ENCODE measurements at places on chromosomes 3 and 15.
A peak's percentile ranks its signal among the peaks of the same experiment; 100 is the strongest.

DNA sequence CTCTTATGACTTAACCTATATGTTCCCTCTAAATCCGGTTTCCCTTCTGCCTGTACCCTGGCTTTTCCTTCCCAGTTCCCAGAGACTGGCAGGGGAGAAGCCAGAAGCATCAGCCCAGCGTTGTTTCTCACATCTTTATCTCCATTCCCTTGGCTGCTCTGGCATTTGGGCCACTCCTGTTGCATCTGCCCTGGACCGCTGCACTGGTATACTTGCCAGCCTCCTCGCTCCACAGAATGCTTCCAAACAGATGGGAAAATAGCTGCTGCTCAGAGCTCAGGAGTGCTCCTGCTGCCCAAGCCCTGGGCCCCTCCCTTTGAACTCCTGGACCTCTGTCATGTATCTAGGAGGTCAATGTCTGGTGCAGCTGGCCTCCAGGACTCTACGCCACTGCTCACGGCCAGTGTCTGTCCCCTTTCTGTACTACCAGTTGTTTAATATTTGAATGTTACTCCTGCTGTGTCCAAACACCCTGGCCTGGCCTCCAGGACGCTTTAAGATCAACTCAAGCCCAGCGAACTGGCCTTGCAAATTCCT is 6.8 kb downstream of the SPINT1 start:
- DNase-seq = no peak

GRCh38 chr15:78101423-78102105 is 9.2 kb downstream of the SH2D7 start:
- no peak for DNase-seq

GRCh38 chr3:81741216-81741615 is 20.2 kb downstream of the GBE1 start:
- no peak for DNase-seq

DNA sequence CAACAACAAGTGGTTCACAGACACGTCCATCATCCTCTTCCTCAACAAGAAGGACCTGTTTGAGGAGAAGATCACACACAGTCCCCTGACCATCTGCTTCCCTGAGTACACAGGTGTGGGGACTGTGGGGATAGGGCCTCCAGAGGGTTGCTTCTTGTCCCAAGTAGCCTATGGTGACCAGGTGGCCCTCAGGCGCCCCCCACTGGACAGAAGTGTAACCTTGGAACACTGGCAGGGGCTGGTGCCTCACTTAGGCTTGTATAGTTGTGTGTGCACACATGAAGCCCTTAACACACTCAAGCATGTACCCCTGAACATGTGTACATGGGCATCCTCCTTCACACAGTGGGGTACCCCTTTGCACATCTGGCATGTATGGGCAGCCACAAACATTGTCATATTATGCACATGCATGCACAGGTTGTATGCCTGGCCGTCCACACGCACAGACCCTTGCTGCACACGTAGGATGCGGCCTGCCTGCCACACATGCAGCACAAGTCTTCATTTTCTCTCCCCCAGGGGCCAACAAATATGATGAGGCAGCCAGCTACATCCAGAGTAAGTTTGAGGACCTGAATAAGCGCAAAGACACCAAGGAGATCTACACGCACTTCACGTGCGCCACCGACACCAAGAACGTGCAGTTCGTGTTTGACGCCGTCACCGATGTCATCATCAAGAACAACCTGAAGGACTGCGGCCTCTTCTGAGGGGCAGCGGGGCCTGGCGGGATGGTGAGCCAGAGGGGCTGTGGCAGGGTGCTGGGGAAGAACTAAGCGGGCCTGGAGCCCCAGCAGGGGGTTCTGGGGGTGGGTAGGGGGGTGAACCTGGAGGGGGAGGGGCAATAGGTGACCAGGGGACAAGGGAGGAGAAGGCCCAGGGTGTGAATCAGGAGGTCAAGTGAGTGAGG is 11.7 kb upstream of the SEMA3B start:
- DNase-seq = no peak

DNA sequence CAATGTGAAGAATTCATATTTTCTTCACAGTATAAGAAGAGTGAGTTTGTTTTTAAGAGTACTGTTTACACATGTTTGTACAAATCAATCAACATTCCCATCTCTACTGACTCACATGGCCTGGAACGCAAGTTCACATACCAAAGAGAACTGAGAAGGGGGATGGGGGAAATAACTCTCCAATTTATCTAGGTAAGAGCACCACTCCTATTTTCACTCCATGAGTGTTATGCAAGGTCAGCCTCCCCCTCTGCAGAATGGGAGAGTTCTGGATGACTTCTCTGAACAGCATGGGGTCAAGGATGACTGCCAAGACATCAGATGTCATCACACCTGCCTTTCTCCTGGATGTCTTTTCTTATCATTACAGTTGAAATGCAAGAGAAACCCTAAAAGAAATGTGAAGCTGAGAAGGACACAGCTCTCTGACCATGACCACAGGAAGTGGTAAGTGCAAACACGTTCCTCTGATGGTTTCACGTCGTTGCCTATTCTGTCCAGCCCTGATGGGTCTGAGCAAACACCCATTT is 95.2 kb downstream of the SEMA6D start:
- DNase-seq = peak; percentile 32

DNA sequence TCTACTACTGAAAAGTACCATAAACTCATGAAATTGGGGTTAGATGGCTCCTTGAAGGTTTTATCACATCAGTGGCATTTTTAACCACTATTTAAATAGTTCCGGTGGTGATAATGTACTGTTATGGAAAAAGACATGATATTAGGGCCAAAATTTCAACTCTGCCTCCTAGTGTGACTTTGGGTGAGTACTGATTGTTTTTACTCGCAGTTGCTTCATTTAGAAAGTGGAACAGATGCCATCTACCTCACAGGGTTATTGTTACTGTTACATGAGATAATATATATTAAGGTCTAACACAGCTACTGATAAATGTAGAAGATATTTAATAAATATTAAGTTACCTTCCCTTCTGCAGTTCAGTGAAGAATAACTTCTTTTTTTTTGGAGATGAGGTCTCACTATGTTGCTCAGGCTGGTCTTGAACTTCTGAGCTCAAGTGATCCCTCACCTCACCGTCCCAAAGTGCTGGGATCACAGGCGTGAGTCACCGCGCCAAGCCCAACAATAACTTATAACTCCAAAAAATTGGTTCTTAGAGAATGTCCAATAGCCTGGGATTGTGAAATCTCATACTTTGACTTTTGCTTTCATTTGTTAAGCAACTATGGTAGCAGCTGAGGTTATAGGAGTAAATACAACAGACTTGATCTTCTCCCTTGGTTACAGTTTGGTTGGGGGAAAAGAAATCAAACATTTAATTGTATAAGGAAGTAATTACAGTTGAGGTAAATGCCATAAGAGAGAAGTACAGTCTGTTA is 48.3 kb downstream of the MEF2A start:
- DNase-seq = no peak

DNA sequence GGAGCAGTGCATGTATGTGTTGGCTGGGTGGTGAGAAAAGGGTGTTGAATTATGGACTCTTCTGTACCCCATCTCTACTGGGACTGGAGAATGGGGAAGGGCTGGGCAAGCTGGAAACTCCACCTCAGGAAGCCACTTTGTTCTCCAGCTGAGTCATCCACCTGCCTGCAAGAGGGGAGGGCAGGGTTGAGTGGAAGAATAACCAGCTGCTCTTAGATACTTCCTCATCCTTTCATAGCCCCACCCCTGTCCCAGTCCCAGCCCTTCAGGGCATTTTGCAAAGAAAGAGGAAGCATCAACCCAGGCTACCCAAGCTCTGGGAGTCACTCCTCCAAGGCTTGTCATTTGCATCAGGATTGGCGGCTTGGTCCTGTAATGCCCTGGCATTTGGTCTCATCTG is 33.1 kb downstream of the RAB11A start:
- DNase-seq = peak; percentile 57

Measured in GM12878 (cell line).